ENCODE measurements at places on chromosomes 6 and 20. TPM values are rescaled to one million over a fixed set of nuclear protein-coding genes. Genes with fewer than 3 reads are reported as not detected.

Gene SLC17A2
- total RNA-seq = not detected

GRCh38 chr6:130933712-130934200 lies 106.5 kb downstream of the SMLR1 start:
- no peak for DNase-seq

DNA sequence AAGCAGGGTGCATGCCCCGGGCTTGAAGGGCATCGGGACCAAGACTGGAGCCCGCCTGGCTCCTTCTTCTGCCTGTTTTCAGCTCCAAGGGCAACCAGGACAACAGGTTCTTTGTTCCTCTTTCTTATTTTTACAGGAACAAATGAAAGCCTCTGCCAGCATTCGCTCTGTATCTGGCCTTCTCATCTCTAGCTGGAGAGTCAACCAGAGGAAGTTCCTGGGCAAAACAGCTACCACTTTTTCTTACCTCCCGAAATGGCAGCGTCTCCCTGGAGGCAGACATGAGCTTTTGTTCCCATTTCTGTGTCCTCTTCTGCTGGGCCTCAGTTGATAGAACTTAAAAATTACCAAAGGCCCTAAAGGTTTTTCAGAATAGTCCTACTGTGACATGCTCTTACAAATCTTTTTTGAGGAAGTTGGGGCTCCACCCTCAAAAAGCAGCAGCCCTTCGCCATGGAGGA lies 74.1 kb upstream of the NAA20 start:
- no peak for DNase-seq

Gene PRL
- total RNA-seq = not detected

Gene RNF39
- total RNA-seq = not detected

DNA sequence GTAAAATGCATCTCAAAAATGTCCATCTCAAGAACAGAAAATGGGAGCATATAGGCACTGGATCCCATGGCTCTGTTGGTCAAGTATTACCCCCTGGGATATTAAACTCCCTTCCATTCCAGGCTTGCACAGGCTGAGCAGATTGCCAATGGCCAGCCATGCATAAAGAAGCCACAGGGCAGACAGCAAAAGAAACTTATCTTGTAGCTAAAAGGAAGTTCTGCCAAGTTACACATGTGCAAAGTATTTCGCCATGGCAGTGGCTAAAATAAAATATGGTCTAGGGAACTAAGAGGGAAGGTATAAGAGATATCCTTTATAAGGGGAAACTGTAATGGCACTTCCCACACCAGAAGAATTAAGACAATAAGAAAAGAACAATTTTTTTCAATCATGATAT lies 415.6 kb upstream of the BTBD3 start:
- no peak for DNase-seq

DNA sequence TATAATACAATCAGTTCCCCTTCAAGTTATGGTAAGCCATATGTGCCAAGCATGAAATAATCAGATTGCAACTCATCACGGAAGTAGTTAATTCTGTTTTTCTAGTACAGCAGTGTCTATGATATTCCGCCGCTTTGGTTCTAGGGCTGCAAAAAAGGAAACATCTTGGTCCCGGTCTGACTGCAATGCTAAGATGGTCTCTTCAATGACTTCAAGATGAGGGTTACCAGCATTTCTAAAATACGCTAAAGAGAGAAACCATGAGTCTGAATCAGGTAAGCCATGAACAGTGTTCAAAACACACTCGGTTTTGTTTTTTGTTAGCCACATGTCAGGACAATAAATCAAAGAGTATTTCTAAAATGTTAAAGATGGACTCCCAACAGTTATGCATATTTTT lies 3.2 kb upstream of the ANKRD60 start:
- no peak for DNase-seq

DNA sequence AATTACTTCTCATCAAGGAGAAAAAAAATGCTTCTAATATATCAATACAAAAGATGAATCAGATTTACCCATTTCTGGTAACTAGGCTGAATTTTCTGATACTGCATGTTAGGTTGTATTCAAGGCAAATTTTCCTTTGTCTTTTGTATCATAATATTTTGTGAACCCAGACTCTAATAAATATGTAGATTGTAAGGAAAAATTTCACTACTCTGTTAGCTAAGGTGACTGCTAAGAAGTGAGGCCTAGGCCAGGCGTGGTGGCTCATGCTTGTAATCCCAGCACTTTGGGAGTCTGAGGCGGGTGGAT lies 12.7 kb downstream of the TP53INP2 start:
- DNase-seq = no peak

Gene HEY2
- total RNA-seq = 1.5 TPM

Gene SSTR4
- total RNA-seq = not detected

DNA sequence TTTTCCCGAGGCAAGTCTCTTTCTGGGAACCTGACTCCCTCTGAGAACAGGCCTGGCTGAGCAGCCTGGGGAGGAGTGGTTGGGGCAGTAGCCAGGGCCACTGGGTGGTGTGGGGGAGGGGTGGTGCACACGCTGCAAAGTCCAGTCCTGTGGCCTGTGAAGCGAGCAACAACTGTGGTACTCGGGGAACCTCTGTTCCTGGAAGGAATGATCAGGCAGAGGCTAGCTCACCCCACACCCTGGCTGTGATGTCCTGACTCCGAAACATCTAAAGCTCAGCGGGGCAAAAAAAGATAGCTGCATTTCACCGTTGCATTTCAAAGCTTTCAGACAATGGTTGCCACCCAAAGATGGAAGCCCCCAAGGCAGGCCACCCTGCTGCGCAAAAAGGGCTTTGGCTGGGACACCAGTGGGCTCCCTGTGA lies 25.5 kb downstream of the PCK1 start:
- DNase-seq = no peak

DNA sequence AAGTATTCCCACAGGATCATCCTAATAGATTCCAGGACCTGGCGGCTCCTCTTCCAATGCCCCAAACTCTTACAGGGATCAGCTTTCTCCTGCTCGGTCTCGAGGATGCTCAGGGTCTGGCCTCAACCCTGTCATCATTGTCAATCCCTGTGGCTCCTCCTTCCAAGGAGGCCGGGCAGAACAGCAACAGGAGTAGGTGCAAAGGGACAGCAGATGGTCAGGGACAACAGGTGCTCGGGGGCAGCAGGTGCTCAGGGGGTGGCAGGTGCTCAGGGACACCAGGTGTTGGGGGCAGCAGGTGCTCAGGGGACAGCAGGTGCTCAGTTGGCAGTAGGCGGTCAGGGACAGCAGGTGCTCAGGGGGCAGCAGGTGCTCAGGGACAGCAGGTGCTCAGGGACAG lies 84.8 kb downstream of the TTLL2 start:
- DNase-seq = no peak

DNA sequence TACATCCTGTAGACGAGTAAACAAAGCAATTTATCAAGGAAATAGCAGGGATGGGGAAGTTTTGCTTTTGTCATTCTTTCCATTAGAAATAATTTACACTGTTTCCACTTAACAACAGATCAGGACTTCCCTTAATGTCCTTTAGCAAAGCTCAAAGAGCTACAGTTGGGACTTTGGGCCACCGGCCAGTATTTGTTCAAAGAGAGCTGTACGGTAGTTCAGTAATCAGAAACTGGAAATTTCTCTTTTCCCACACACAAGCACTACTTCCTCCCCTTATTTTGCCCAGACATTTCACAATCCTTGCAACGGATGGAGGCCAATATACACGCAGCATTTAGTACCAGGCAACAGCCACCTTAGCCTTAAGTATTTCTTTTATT lies 12.1 kb upstream of the HINT3 start:
- DNase-seq = peak; percentile 68

DNA sequence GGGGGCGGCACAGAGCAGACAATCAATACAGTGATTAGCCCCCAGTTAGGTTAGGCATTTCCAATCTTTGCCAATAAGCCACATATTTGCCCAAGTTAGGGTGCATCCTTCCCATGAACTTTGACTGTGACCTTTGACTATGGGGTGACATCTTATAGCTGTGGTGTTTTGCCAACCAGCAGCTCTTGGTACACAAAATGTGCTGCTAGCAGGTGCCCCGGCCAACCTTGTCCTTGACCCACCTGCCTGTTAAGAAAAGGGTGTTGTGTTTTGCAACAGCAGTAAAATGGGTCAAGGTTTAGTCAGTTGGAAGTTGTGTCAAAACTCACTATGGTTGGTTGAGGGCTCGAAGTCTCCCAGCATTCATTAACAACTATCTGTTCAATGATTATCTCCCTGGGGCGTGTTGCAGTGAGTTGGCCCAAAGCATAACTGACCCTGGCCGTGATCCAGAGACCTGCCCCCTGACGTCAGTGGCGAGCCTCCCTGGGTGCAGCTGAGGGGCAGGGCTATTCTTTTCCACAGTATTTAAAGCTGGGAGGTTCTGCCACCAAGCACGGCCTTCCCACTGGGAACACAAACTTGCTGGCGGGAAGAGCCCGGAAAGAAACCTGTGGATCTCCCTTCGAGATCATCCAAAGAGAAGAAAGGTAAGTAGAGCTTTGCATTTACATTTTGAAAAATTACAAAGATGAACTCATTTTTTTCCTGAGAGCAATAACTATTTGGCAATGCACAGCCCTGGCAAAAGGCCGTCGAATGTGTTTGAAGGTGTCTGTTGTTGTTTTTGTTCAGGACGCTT lies at the start of gene PCK1:
Gene PCK1, plus strand, starts transcription at position 557 of the 802 bp plus-strand sequence. CDS start 302 bp downstream, outside the sequence.
- DNase-seq = peak; percentile 65

DNA sequence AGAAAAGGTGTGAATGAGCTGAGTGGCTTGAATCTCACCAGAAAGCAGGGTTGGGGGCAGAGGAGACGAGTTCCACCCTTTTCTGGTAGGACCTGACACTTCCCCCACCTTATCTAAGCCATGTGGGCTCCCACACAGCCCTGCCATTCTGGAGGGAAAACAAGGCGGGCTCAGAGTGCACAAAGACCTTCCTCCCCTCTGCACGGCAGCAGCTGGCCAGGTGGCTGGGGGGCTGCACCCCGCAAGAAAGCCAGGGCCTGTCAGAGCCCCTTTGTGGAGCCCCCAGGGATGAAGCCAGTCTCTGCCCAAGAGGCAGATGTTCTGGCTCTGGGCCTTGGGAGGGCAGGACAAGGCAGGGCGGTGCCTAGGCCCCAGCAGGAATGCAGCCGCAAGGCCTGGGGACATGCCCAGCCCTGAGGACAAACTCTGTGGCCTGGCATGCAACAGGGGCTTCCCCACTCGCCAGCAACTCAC lies 48.4 kb upstream of the DSN1 start:
- DNase-seq = no peak

GRCh38 chr6:133837801-133838349 lies 51.0 kb upstream of the TCF21 start:
- no peak for DNase-seq

Gene LRRC1
- 45.9 TPM for total RNA-seq

Gene RARS2
- 16.3 TPM for total RNA-seq

- no peak for DNase-seq
These were observed 506.6 kb downstream of the DHX35 start for GRCh38 chr20:39468703-39469102.

- DNase-seq = no peak
These were observed 79.2 kb upstream of the PLN start for GRCh38 chr6:118468682-118469465.

Gene TSPO2
- not detected for total RNA-seq

- no peak for DNase-seq
These were observed 13.4 kb downstream of the PHIP start for GRCh38 chr6:79064635-79065034.

Gene SYCP2
- 3.9 TPM for total RNA-seq

DNA sequence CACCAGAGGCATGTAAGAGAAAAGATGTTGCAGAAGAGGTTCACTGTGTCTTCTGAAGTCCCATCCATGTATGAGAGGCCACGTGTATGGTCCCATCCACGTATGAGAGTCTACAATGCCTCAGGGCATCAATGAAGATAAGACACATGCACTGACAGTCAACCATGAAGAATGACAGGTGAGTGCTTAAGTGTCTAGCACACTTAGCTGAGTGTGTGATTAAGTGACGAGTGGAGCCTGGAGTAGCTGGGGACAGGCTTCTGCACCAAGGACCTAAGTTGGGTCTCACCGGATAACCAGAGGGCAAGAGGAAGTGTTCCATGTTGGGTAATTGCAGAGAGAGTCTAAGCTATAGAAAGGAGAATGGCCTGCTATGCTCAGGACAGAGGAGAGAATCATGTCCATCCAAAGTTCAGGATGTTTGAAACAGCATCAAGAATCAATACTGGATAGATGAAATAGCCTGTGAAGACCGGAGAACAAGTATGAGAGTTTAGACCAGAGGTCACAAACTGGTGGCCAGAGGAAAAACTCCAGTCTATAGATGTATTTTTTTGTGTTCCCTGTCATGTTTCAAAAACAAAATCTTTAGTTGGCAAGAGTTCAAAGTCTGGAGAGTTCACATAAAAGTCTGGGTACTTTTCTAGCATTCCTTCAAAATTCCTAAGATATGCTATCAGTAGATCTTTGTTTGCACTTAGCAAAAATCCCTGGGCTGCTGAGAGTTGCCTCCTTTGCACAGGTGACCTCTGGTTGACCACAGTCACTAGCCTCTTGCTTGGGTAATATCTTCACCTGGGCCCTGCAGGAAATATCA lies 165.8 kb downstream of the KIF16B start:
- no peak for DNase-seq

DNA sequence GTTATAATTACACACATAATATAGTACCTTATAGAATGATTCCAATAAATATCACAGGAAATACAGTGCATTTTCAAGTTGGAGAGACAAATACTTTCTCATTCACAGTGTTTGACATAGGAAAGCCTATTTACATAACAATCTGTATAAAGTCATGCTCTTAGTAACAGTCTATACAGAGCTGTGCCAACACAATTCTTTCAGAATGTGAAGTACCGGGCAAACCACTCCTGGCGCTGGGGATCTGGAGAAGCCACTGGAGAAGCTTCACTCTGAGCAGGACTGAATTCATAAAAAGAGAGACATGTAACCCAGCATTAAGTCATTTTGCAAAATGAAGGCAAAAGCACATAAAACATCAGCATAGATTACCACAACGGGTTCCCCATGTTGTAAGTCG lies 24.9 kb upstream of the MCM9 start:
- no peak for DNase-seq

DNA sequence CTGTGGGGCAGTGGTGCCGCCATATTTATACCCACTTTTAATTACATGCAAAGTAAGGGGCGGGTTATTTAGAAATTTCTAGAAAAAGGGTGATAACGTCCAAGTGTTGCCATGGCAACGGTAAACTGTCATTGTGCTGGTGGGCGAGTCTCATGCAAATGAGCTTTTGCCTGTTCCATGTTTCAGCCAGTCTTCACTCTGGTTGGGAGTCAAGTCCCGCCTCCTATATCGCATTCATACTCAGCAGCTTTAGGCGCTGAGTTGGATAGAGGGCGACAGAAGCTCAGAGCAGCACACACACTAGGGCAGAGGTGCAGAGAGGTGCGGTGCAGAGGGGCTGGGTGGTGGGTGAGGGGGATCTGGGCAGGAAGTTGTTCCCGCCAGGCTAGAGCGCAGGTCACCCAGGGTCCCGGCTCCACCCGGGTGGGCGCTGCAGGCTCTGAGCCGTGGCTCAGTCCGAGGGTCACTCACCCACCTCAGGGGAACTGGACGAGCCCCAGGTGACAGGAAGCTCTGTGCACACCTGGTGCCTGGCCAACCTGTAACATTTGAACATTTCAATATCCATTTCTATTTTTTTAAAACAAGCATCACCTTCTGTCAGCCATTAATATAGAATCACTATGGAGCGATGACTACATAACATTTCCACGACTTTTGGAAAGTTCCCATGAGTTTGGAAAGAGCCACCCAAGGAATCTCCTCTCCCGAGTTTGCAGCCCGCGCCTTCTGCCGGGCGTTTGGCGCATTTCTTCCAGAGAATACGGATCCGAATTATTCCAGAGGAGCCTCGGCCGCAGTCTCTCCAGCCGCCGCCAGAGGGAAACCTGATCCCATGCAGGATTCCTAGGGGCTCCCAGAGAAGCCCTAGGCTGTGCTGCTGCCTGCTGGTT lies 89.1 kb upstream of the PHACTR3 start:
- peak; percentile 65 for DNase-seq

- no peak for DNase-seq
These were observed 4.5 kb downstream of the KPNA5 start for GRCh38 chr6:116685437-116685993.

- DNase-seq = no peak
These were observed 5.3 kb downstream of the PGC start for GRCh38 chr6:41741625-41742490.
